ENCODE measurements at places on chromosomes 7 and 10.

- DNase-seq = no peak
Observed at GRCh38 chr10:8272794-8273425, 218.4 kb downstream of the GATA3 start.

GRCh38 chr7:158004123-158004490 lies 583.5 kb downstream of the PTPRN2 start:
- DNase-seq = no peak

DNA sequence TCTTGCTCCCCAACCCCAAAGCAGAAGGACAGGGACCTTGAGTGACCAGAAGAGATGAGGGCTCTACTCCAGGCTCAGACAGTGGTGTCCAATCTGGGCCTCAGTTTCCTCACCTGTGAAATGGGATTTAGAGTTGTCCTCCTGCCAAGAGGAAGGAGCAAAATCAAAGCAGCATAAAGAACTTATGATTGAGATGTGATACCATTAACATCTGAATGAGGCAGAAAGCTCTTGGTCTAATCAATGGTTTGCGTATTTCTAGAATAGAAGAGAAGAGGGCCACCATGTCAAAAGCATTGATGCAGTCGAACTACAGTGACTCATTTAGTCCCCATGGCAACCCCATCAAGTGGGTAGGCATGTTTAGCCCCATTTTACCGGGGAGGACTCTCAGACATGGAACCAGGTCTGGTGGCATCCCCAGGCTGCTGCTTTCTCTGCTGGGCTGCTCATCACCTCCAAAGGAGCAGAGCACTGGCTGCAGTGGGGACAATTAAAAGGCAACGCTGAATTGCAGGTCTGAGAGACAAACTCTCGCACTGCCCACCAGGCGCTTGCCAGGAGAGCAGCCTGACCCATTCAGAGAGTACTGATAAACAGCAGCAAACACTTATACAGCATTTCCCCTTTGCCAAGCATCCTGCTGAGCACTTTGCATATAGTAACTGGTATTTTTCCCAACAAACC lies 175.9 kb downstream of the NEURL1 start:
- DNase-seq = no peak

DNA sequence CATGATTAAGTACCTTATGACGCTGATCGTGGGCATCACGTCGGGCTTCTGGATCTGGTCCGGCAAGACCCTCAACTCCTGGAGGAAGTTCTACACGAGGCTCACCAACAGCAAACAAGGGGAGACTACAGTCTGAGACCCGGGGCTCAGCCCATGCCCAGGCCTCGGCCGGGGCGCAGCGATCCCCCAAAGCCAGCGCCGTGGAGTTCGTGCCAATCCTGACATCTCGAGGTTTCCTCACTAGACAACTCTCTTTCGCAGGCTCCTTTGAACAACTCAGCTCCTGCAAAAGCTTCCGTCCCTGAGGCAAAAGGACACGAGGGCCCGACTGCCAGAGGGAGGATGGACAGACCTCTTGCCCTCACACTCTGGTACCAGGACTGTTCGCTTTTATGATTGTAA lies 2.5 kb downstream of the FZD1 start:
- no peak for DNase-seq

DNA sequence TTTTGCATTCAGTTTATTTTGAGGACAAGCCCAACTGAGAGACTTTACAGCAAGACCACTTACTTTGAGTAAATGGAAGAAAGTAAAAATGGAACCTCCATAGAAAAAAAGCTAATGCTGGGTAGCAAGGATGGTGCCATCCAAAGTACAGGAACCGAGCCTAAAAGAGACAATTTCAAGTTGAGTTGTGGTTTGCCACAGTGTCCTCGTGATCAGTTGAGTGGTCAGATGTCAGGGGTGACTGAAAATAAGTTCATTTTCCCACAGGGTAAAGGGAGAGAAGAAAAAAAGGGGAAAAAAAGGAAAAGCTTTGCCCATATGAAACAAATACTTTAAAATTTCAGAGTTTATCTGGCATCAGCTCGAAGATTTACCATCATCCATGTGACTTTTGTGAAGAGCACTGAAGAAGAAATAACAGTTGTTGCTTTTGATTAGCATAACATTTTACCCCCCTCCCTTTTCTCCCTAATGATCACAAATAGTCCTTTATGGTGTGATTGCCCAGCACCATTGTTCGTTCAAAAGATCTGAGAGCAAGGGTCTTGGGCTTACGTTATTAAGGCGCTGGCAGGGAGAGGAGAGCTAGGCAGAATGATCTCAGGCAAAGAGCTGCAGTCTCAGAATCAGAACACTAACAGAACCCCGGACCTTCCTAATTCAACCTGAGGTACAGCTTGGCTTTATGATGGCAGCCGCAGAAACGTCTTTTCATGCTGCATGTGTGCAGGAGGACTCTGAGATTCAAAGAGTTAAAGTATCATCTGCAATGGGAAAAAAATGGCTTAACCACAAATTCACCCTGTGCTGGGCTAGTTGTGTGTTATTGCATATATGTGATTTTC lies 338.1 kb downstream of the RNLS start:
- DNase-seq = no peak

- DNase-seq = no peak
Observed at GRCh38 chr7:102248456-102249395, 37.9 kb upstream of the SH2B2 start.

- no peak for DNase-seq
Observed at GRCh38 chr7:158345731-158346130, 241.9 kb downstream of the PTPRN2 start.

GRCh38 chr10:88415533-88416130 lies 167.5 kb downstream of the RNLS start:
- DNase-seq = no peak

DNA sequence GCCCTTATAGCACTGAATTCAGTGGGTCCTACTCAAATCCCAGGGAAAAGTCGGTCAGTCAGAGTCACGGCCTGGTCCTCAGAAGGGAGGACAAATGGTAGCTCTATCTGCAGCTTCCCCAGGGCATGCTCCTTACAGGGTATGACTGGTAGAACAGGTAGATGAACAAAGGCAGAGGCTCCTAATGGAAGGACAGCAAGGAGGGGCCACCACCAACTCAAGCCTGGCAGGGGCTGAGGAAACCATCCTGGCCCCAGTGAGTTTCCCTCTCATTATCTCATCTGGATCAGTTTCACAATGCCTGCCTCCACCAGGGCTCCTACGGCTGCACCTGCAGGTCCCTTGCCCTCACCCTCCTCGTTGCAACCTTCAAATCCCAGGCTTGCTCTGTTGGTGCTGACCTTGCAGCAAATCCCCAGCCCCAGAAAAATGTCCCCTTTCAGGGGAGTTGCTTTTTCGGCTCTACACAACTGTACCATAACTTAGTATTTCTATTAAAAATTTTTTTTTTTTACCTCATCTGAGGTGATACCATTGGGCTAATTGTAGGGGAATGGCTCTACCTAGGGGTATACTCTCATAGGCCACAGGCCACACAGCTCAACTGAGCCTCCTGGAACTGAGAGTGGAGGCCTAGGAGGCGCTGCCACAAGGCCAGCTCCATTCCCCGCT lies 2.4 kb upstream of the MYO1G start:
- DNase-seq = no peak

GRCh38 chr7:112162142-112162766 lies 43.9 kb downstream of the DOCK4 start:
- no peak for DNase-seq

DNA sequence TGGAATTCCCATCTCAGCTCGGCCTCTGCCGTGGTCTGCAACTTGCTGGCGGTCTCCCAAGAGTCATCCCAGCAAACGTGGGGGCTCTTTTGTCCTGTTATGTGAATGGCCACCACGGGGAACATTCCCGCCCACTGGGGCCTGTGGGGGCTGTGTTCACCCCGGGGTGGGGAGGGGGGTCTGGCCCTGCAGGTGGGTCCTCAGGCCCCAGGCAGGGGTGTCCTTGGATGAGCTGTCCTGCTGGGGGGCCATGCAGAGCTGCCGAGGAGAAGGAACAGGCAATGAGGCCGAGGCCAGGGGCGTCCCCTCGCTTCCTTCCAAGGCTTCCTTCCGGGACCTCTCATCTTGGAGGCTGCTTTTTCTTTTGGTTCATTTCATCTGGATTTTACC lies 24.4 kb upstream of the PITRM1 start:
- no peak for DNase-seq

- no peak for DNase-seq
Observed at GRCh38 chr10:55369670-55370420, 568.8 kb upstream of the PCDH15 start.

DNA sequence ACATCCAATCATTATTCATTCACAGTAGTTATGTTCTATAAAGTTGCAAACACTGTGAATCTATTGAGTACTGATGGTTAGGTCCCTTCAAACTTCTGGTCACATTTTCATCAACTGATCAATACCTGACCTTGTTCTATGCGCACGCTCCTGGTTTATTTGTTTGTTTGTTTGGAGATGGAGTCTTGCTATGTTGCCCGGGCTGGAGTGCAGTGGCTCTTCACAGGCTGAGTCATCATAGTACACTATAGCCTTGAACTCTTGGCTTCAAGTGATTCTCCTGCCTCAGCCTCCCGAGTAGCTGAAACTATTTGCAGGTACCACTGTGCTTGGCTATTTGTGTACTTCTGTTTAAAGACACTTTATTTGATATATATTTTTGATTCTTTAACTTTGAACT lies 19.3 kb downstream of the SND1 start:
- no peak for DNase-seq

DNA sequence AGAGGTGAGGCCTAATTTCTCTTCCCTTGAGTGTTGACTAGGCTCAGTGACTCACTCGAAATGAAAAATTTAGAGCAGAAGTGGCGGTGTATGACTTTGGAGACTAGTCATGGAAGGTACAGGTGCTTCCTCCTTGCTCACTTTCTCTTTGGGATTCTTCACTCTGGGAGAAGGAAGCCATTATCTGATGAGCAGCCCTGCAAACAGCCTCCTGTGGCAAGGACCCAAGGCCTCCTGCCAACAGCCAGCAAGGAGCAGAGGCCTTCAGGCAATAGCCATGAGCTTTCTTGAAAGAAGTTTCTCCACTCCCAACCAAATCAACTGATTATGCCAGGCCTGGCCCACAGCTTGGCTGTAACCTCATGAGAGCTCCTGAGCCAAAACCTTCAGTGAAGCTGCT lies 369.6 kb upstream of the VWC2 start:
- DNase-seq = no peak

DNA sequence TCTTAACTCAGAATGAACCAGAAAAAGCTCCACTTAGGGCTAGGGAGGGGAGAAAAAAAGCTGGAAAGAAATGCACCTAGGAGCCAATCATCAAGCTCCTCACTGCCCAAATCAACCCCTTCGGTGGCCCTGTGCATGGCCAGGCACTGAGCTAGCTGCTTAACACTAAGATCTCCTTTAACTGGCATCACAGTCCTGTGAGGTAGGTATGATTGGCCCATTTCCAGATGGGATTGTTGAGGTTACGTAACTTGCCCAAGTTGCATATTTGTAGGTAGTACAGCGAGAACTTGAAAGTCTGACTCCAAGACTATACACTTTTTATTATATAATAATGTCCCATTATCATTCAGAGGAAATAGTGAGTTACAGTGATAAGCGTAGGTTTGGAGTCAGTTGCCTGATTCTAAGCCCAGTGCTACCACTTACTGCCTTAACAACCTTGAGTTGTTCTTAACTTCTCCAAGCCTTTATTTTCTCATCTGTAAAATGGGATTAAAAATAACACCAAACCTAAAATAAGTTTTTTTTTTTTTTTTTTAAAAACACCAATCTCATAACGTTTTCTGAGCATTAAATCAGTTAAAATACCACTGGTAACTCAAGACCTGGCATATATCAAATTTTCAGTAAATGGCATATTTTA lies 37.2 kb upstream of the ACSL5 start:
- no peak for DNase-seq

DNA sequence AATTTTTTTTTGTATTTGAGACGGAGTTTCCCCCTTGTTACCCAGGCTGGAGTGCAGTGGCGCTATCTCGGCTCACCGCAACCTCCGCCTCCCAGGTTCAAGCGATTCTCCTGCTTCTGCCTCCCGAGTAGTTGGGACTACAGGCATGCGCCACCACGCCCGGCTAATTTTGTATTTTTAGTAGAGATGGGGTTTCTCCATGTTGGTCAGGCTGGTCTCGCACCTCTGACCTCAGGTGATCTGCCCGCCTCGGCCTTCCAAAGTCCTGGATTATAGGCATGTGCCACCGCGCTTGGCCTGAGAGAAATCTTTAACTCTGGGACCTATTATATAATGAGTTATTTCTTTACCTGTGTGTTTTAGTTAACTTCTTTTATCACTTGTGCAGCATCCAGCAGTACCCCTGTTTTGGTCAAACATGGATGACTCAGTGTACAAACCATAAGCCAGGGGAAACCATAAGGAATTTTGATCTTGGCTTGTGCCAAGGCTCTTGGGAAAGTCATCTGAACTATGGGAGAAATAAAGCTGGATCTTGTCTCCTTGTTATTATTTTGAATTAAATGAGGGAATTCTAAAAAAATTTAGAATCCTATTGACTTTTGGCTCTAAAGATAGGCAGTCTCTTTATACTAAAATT lies 23.6 kb upstream of the ZRANB1 start:
- DNase-seq = peak; percentile 47

DNA sequence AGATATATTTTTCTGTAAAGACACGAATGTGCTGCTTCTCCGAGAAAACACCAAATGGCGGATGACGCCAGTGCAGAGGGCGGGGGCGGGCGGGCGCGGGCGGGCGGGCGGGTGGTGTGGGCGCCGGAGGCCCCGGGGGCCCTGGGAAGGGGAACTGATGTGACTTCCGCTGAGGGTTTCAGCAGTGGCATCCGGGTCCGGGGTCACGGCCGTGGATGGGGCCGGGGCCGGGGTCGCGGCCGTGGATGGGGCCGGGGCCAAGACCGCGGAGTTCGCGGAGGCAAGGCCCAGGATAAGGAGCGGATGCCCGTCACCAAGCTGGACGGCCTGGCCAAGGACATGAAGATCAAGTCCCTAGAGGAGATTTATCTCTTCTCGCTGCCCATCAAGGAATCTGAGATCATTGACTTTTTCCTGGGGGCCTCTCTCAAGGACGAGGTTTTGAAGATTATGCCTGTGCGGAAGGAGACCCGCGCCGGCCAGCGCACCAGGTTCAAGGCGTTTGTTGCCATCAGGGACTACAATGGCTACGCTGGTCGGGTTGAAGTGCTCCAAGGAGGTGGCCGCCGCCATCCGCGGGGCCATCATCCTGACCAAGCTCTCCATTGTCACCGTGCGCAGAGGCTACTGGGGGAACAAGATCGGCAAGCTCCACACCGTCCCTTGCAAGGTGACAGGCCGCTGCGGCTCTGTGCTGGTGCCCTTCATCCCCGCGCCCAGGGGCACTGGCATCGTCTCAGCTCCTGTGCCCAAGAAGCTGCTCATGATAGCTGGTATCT lies 20.3 kb upstream of the IGF2BP3 start:
- no peak for DNase-seq

GRCh38 chr7:70761711-70762328 lies 370.1 kb upstream of the GALNT17 start:
- no peak for DNase-seq

- no peak for DNase-seq
Observed at GRCh38 chr10:30825495-30825894, 195.9 kb upstream of the LYZL2 start.

DNA sequence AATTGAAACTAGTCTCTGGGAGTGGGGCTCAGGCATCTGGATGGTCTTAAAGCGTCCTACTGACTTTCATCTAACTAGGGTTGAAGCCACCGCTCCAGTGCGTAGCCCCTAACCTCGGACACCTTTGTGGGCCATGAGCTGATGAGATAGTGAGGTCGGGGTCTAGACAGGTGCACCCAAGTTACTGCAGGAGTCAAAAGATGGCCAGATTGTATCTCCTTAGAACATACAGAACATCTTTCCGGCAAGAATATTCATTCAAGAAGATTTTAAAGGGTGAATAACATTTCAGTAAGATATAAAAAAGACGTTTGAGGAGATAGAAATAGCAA lies 20.6 kb downstream of the RBM17 start:
- no peak for DNase-seq
